Diencephalon (tissue), 1 donor: ENCODE measurements at places on chromosomes 1 and 21. TPM values are rescaled to one million over a fixed set of nuclear protein-coding genes. Genes with fewer than 3 reads are reported as not detected.

Gene GBP7
- total RNA-seq, result not detected

Gene SPRR2F
- not detected for total RNA-seq

Gene LCE3D
- total RNA-seq, result not detected

Gene IGFN1
- under 0.01 TPM for total RNA-seq

Gene PRELP
- 0.23 TPM for total RNA-seq

Gene SLC44A3
- 5.1 TPM for total RNA-seq

Gene HSD3B2
- not detected for total RNA-seq

Gene KLHL21
- total RNA-seq, result 9.9 TPM

Gene GART
- total RNA-seq, result 72.9 TPM

Gene MARK1
- total RNA-seq, result 58.8 TPM
